Sigmoid colon (tissue), 7 donors: ENCODE measurements at places on chromosomes 7 and 10. TPM values are rescaled to one million over a fixed set of nuclear protein-coding genes. Genes with fewer than 3 reads are reported as not detected.

- DNase-seq, result no peak
Measured at GRCh38 chr10:62008946-62009345, 107.4 kb downstream of the ARID5B start.

- no peak for DNase-seq
Measured at GRCh38 chr10:80451132-80451531, 3.0 kb upstream of the TSPAN14 start.

- DNase-seq, result peak; percentile 39
Measured at GRCh38 chr10:132967540-132967939, 25.2 kb upstream of the CFAP46 start.

DNA sequence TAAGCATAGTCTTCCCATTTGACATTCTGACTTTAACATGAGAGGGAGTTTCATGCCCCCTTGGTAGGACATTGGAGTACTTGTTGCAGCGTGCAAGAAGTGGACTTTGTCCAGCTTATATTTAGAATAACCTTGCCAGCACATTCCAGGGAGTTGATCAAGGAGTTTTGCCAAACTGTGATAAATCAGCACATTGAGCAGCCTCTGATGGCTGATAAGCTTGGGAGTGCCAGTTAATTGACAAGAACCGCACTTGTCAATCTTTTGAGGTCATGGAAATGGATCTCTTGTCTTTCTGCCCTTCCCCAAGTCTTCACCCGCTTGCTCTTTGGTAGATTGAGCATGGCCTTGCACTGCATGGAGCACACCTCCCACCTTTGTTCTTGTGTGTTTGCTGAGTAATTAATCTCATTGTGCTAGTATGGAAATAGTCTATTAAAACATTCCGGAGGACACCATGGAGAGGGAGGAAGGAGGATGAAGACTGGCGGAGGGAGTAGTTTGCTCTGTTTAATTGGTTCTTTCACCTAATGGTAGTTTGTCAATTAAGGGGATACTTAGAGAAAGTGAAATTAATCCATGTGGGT is 668.5 kb upstream of the GALNT17 start:
- DNase-seq, result no peak

DNA sequence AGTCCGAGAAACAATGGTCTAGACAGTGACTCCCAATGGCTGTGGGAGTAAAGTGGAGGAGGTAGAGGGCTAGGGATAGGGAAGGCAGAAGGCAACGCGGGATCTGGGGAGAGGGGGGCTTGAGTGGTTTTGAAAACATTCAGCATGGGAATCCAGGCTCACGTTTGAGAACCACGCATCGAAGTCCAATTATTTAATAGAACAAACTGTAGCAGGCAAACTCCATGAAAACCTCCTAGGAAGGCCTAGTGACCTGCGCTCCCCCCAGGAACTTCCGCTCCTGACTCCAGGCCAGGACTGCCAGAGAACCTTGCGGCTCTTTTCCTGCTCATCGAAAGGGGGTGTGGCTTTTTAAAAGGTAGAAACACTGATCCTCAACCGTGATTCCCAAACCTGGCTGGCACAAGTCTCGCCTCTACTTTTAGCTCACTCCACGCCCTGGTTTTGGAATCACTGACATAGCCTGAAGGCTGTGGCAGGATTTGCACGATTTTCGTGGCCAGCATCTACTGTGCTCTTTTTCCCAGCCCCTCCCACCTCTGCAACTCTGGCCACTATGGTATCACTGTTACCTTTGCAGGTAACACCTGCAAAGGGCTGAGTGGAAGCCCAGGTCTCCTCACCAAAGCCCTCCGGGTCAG is 43.4 kb downstream of the MYOF start:
- no peak for DNase-seq

Gene BTAF1
- 36.0 TPM for total RNA-seq

DNA sequence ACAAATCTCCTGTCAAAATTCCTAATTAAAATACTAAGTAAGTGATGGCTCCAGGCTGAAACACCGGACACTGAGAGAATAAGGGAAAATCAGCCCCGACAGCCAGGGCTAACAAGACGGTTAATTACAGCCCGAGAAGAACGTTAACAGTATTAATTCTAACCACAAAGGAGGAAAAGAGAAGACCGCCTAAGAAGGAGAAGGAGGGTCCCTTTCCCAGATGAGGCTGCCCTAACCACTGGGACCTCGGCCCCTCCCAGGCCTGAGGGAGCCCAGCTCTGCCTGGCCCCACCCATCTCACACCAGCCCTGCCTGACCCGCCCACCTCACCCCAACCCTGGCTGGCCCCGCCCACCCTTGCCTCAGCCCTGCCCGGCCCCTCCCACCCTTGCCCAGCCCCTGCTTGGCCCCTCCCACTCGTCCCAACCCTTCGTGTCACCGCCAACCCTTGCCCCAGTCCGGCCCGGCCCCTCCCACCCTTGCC is 51.3 kb downstream of the PWWP2B start:
- no peak for DNase-seq

Gene UCN3
- total RNA-seq, result not detected

Gene MMP21
- not detected for total RNA-seq

Gene PON1
- total RNA-seq, result 0.16 TPM

DNA sequence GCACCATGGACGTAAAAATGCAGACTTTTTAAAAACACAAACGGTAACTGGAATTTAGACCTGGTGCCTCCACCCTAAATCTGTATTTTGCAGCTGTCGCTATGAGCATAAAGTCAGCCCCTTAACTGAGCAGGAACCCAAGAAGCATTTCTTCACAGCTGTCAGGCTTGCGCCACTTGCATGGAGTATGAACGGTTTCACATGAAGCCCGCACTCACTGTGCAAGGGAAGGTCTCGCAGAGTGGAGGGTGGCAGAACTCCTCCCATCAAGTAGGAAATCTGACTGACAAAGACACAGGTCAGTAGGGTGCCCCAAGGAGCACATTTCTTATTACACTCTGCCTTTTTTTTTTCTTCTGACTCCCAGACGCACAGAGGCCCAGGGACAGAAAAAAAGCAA is 58.5 kb downstream of the ELMO1 start:
- no peak for DNase-seq

DNA sequence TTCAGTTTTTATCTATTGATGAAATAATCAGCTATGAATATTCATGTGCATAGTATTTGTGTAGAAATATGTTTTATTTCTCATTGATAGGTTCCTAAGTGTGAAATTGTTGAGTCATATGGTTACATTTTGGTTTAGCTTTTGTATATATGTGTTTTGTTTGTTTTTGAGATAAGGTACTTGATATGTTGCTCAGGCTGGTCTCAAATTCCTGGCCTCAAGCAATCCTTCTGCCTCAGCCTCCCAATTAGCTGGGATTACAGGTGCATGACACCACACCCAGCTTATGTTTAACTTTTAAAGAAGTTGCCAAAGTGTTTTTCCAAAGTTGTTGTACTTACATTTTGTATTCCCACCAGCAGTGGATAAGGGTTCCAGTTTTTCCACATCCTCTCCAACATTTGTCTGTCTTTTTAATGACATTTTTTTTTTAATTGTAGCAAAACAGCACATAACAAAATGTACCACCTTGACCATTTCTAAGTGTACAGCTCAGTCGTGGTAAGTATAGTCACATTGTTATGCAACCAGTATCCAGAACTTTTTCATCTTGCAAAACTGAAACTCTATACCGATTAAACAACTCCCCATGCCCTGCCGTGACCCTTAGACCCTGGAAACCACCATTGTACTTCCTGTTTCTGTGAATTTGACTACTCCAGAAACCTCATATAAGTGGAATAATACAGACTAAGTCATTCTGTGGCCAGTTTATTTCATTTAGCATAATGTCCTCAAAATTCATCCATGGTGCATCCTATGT is 12.6 kb upstream of the UBE2D1 start:
- no peak for DNase-seq

Gene PAPOLB
- not detected for total RNA-seq

GRCh38 chr7:106075937-106076336 is 36.2 kb downstream of the SYPL1 start:
- no peak for DNase-seq

Gene FZD1
- 15.5 TPM for total RNA-seq

Gene CALML5
- total RNA-seq, result not detected

GRCh38 chr10:107206833-107207232 is 42.3 kb upstream of the SORCS1 start:
- no peak for DNase-seq

GRCh38 chr10:28139138-28139537 is 140.3 kb upstream of the ODAD2 start:
- DNase-seq, result no peak

Gene TRIL
- total RNA-seq, result 2.0 TPM

- no peak for DNase-seq
Measured at GRCh38 chr7:138727336-138728099, 26.4 kb upstream of the SVOPL start.

- no peak for DNase-seq
Measured at GRCh38 chr7:154841731-154842331, 161.1 kb downstream of the PAXIP1 start.

- DNase-seq, result no peak
Measured at GRCh38 chr10:93221521-93221920, 147.8 kb downstream of the CYP26A1 start.

GRCh38 chr7:102211590-102212550 is 74.8 kb upstream of the SH2B2 start:
- DNase-seq, result no peak

Gene LRRC61
- 11.2 TPM for total RNA-seq

DNA sequence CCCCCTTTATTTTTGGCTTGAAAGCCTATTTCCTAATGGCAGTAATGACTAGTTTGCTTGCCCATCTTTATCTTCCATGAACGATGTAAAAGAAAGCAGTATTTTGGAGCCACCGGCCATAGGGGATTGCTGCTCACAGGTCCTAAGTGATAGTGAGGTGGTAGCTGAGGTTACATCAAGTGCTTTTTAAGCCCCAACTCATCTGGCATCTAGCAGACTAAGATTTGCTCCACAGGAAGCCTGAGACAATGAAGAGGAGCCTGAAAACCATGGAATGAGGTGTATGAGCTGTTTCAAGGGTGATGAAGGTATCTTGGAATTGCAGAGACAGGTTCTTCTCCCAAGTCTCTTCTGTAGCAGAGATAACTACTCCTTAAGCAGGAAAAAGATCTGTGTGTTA is 496.3 kb downstream of the XPNPEP1 start:
- DNase-seq, result no peak

DNA sequence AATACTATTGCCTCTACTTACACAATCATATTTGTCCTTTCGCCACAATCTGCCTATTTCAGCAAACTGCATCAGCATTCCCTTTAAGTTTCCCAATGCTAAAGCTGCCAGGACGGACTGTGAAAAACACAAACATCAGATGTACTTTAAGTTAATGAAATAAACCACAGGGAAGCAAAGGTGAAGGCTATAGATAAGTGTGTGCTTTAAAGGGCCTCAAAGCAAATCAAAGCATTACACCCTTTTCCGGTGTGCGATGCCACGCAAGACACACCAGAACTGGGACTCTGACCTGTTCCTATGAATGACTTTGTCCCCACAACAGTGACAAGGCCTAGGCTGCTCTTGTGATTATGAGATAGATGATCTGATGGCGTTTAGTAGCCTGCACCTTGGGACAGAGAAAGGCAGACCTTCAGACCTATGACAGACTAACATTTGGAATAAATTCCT is 23.4 kb downstream of the SLC26A3 start:
- DNase-seq, result no peak

DNA sequence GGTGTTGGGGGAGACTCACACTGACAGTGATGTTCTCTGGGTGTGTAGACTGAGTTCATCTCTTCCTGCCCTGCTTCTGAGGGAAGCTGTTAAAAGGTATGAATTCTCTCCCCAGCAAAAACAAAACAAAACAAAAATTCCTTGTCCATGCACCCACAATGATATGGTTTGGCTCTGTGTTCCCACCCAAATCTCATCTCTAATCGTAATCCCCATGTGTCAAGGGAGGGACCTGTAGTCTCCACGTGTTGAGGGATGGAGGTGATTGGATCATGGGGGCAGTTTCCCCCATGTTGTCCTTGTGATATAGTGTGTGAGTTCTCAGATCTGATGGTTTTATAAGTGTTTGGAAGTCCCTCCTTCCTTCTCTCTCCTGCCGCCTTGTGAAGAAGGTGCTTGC is 245.5 kb downstream of the GALNT17 start:
- no peak for DNase-seq

DNA sequence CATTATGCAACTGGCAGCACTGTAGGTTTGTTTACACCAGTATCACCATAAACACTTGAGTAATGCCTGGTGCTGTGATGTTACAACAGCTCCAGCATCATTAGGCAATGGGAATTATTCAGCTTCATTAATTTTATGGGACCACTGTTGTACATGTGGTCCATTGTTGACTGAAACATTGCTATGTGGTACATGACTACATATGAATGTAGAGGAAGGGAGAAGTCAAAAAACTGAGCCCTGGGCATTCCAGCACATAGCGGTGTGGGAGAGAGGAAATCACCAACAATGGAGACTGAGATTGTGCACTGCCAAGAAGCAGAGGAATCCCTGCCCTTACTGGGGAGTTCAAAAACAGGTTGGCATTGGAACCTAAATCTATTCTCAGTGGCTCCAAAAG is 89.0 kb downstream of the TRIM24 start:
- no peak for DNase-seq

GRCh38 chr7:42770114-42770513 is 141.8 kb downstream of the C7orf25 start:
- no peak for DNase-seq

DNA sequence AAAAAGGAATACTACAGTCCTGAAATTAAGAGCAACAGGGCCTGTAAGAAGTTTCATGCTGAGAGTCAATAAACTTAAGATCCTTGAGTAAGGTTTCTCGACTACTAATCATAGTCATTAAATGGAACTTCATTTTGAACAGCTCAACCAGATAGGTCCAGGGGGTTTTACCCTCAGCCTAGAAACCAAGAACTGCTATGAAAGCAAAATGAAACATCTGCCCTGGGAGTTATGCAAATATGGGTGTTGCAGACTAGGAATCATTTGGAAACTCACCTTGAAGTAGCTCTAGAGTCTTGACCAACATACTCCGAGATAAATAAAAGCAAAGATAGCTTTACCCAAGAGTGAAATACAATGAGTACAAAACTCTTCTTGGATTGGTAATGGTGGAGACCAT is 128.0 kb downstream of the HGF start:
- no peak for DNase-seq

- no peak for DNase-seq
Measured at GRCh38 chr10:1050554-1050953, 1.6 kb upstream of the IDI1 start.

GRCh38 chr10:77417806-77418640 is 219.6 kb downstream of the KCNMA1 start:
- no peak for DNase-seq

Gene PLCE1
- total RNA-seq, result 9.7 TPM

Gene CREM
- 37.5 TPM for total RNA-seq

DNA sequence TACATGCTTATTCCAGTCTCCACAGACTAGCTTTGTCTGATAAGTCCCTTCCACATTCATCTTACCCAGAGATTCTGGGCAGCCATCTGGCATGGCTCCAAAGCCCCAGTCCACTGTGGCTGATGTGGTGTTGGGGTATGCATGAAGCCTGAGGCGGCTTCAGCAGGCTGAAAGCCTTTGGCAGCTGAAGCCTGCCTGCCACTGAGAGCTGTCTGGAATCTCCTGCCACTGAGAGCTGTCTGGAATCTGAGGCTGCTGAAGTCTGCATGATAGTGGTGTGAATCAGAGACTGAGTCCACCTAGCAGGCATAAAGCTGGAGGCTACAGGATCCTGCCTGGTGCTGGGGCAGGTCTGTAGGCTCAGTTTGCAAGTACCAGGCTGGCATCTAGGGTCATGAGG is 87.1 kb downstream of the DYNC1I1 start:
- no peak for DNase-seq

Gene LOXL4
- 6.7 TPM for total RNA-seq

GRCh38 chr7:93027044-93027443 is 90.7 kb downstream of the SAMD9 start:
- DNase-seq, result no peak
